ENCODE measurements at places on chromosomes 3 and 15. TPM values are rescaled to one million over a fixed set of nuclear protein-coding genes. Genes with fewer than 3 reads are reported as not detected.

Gene GNAT1
- not detected for total RNA-seq

Gene HYPK
- 26.5 TPM for total RNA-seq

Gene LRRIQ4
- 0.29 TPM for total RNA-seq

Gene TASOR
- 45.6 TPM for total RNA-seq

Gene SNX4
- total RNA-seq: 53.2 TPM

Gene CEP152
- total RNA-seq: 8.0 TPM

Gene LRRC15
- total RNA-seq: not detected

Gene PLCH1
- total RNA-seq: 1.1 TPM

Data from glutamatergic neuron (in vitro differentiated cells).